ENCODE measurements at places on chromosomes 4 and X.

DNA sequence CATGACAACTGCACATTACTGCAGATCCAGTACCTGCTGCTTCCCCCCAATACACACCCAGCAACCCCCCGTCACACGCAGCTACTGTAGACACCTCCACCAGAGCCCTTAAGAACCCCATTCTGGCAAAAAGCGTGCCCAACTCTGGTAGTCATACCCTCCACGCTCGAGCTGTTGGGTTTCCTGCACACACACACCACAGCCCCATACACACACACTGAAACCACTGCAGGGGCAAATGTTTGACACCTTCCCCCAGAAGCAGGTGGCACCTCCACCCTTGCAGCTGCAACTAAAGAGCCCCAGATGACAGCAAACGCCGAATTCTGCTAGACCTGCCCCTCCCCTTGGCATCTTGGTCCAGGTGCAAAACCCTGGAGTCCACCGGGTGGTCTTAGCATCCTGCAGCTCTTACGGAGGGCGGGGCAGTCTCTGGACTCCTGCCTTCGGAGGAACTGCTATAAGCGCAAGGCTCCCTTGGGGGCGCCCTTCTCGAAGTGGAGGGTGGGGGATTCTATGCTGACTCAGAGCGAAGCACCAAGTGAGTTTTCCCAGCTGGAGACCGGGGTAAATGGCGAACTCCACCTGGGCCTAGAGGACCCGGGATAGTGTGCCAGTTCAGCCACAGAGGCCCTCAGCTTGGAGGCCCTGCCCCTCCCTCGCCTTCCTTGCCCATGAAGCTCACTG is 1.5 kb downstream of the FRMPD3 start:
- DNase-seq = no peak

DNA sequence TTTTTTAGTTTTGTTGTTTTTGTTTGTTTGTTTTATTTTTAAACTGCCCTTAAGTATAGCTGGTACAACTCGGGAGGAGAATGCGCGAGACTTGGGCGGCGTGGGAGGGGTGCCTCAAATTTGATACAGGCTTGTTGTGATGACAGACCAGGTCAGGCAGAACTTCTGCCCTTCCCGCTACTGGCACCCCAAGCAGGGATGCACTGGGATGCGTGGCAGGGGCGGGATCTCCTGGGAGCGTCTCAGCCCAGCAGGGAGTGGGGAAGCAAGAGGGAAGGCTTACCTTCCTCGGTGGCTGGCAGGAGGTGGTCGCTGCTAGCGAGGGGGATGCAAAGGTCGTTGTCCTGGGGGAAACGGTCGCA is 851 bp downstream of the SFRP2 start:
- DNase-seq = no peak

- no peak for DNase-seq
Observed at GRCh38 chr4:184156163-184156920, 61.3 kb downstream of the ENPP6 start.

DNA sequence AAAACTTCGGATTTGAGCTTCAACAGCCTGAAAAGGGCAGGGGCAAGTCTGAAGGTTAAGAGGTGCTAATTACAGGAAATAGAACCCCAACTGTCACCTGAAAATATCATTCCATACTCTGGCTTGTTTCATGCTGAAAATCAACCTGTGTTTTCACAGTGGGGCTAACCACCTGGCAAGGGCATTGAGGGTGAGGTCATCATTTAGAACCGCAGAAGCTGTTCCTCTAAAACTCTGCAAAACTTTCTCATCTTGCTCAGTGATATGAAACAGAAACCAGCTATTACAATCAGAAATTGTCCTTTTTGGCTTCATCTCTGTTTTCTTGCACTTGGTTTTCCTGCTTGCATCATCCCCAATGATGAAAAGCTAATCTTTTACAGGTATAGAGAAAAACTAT is 247.6 kb downstream of the DCLK2 start:
- no peak for DNase-seq

DNA sequence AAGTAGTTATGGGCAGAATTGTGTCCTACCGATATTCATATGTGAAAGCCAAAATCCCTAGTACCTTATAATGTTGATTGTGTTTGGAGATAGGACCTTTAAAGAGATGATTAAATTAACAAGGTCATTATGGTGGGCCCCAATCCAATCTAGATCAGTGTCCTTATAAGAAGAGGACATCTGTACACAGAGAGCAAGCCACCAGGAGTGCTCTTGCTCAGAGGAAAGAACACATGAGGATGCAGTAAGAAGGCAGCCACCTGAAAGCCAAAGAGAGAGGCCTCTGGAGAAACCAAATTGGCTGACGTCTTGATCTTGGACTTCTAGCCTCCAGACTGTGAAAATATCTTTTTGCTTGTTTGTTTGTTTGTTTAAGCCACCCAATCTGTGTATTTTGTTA is 1290.8 kb upstream of the PABPC4L start:
- DNase-seq = no peak

GRCh38 chr4:82423245-82424054 is 6.8 kb downstream of the HNRNPDL start:
- no peak for DNase-seq

- DNase-seq = no peak
Observed at GRCh38 chr4:86249074-86249473, 110.8 kb downstream of the MAPK10 start.

GRCh38 chrX:16137416-16138107 is 14.2 kb downstream of the GRPR start:
- DNase-seq = no peak

DNA sequence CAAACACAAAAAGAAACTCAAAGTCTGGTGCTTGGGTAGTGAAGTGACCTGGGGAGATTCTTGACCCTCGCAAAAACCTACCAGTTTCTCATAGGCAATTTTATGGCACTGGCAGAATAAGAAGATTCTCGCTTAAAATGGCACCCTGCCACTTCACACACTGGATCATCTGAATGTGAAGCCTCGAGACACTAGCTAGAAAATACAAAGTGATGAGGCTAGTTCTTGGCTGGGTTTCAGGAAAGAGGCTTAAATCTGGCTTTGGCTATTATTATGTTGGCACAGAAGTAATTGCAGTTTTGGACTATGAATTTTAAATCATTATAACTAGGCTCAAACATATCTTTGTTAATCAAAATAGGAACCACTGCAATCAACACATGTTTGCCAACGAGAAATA is 634.7 kb upstream of the BOD1L1 start:
- DNase-seq = no peak

- no peak for DNase-seq
Observed at GRCh38 chr4:92528541-92528940, 224.8 kb downstream of the GRID2 start.

- no peak for DNase-seq
Observed at GRCh38 chr4:159349332-159349731, 246.5 kb downstream of the RAPGEF2 start.

- DNase-seq = no peak
Observed at GRCh38 chr4:31261632-31262031, 541.5 kb downstream of the PCDH7 start.

DNA sequence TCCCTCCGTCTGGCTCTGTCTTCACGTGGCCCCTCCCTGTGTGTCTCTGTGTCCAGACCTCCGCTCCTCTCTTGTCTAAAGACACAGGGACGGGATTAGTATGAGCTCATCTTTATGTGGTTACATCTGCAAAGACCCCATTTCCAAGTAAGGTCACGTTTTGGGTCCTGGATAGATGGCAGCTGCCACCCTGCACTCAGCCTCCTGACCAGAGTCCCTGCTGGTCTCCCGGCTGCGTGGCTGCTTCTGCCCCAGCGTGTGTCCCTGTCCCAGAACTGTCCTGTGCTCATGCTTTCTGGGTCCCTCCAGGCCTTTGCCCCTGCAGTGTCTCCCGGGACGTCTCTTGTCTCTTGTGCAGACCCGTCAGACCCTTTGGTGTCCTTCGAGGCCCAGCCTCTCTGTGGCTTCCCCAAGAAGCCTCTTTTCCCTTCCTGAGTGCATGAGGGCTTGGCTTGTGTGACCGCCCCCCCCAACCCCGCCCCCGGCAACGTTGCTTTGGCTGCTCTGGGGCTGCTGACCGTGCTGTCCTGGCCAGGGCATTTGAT is 107.3 kb downstream of the PSAPL1 start:
- DNase-seq = no peak

GRCh38 chrX:48531358-48531959 is 8.1 kb upstream of the TBC1D25 start:
- no peak for DNase-seq

GRCh38 chrX:73851014-73852009 is 288.3 kb downstream of the CHIC1 start:
- no peak for DNase-seq

DNA sequence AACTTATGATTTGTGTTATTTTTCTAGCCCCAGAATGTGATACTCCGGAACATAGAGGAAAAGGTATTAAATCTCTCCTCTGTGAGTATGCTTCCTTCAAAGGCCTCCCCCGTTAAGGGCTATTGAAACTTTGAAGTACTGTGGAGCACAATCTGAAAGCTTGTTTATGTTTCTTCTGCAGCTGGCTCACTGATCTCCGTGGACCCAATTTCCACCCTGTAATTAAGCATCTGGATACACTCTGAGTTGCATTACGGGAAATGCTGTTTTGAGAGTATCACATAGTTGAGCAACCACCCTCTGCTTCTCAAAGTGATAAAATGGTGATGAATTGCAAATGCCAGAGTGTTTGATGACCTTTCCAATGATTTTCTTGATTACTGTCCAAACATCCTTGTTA is 296.8 kb upstream of the PABPC5 start:
- DNase-seq = no peak

DNA sequence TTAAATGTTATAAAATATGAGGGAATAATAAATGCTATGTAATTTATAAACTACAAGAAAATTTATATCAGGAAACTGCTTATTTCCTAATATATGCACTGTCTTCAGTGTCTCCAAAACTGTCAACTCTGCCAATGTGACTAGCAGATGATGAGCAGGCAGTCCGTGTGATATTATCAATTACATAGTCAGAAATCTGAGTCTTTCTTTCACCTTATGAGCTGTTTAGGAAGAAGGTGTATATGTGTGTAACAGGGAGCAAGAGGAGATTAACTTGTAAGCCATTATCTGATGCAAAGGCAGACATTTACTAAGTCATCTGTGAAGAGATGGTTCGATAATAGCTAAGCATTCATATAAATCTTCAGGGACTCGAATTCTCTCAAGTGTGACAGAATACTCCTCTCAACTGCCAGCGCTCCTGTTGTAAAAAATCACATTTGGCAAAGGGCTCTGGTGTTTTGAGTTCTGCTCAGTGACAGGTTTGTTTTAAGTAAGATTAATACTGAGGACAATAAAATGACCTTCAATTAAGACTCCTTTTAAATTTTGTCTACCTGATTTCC is 79.7 kb downstream of the SNCA start:
- no peak for DNase-seq

- DNase-seq = no peak
Observed at GRCh38 chrX:154098551-154098950, 1.0 kb upstream of the MECP2 start.

DNA sequence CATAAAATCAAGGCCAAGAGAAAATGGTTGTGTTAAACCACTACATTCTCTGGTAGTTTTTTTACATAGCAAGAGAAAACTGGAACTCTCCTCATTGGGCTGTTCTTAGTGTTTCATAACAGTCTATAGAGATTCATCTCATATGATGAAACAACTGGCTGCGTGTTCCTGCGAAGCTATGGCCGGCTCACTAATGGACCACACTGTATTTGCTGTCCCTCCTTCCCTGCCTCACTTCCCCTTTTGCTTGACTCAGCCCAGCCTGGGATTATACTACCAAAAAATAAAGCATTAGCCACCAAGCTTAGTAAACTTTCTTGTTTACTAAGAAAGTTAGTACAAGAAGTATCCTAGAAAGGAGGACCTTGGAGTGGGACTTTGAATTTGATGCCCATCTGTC is 31.6 kb upstream of the LSM6 start:
- no peak for DNase-seq

GRCh38 chr4:100340512-100341485 is 150.5 kb upstream of the DDIT4L start:
- DNase-seq = no peak

GRCh38 chr4:162793004-162793403 is 373.7 kb downstream of the NAF1 start:
- DNase-seq = no peak

- no peak for DNase-seq
Observed at GRCh38 chrX:136048446-136048845, 63.2 kb downstream of the SLC9A6 start.

DNA sequence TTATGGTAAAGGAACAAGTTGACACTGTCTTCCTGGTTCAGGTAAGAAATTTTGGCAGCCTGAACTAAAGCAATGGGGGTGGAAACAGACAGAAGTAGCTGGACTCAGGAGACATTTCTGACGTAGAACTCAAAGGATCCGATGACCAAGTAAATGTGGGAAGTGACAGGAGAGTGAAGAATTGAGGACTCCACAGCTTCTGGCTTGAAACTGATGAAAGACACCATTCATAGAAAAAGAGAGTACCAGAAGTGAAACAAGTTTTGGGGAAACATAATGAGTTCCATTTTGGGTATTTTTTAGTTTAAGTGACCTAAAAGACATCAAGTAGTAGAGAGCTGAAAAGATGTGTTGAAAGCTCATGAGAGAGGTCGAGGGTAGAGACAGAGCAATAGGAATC is 5.7 kb downstream of the FAM120C start:
- DNase-seq = no peak

- no peak for DNase-seq
Observed at GRCh38 chr4:78002260-78002659, 54.9 kb upstream of the FRAS1 start.

GRCh38 chr4:10730019-10730418 is 45.5 kb upstream of the CLNK start:
- DNase-seq = no peak

- DNase-seq = no peak
Observed at GRCh38 chr4:184274286-184274951, 56.7 kb upstream of the ENPP6 start.

- DNase-seq = no peak
Observed at GRCh38 chr4:151656058-151656457, 104.7 kb downstream of the GATB start.

- peak; percentile 28 for DNase-seq
Observed at GRCh38 chr4:146585761-146586333, 52.8 kb upstream of the POU4F2 start.

Measured in AG04449 (cell line).